Left colon (tissue), 2 donors: ENCODE measurements at places on chromosomes 11 and 22. TPM values are rescaled to one million over a fixed set of nuclear protein-coding genes. Genes with fewer than 3 reads are reported as not detected.

DNA sequence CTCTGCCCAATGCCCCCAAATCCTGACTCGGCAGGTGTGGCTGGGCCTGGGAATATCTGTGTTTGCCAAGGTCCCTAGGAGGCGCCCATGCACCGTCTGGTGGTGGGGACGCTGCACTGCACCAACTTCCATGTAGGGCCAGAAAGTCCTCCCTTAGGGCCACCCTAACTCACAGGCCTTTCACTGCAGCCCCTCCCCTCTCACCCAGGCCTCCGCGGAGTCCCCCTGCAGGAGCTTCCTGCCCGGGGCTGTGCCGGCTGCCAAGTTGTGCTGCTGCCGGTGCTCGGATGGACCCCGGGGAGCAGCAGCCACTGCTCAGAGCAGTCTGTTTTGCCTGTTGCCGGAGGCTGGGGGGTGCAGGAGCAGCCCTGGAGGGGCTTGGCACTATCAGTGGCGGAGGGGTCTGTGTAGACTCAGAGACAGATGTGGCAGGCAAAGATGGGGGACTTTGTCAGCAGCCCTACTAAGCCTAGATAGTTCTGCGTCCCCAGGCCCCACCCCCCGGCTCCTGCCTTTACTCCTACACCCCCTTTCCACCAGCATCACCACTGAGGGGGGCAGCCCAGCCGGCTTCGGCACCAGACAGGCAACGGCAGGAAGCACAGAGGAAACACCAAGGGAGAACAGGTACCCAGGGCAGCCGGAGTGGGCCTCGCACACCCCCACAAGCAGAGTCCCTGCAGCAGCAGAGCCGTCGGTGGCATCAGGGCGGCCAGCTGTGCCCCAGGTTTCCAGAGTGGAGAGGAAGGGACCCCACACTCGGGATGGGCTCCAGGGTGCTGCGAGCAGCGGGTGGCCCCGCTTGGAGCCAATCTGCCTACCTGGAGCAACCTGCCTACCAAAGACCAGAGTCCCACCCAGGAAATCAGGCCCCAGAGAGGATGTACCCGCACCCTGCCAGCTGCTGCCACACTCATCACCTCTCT is 124.3 kb downstream of the TRIM29 start:
- DNase-seq: peak; percentile 33

GRCh38 chr11:45147891-45148675 is 1.6 kb downstream of the PRDM11 start:
- DNase-seq: no peak

- DNase-seq: no peak
Observed at GRCh38 chr11:14742849-14743559, 99.4 kb downstream of the PDE3B start.

DNA sequence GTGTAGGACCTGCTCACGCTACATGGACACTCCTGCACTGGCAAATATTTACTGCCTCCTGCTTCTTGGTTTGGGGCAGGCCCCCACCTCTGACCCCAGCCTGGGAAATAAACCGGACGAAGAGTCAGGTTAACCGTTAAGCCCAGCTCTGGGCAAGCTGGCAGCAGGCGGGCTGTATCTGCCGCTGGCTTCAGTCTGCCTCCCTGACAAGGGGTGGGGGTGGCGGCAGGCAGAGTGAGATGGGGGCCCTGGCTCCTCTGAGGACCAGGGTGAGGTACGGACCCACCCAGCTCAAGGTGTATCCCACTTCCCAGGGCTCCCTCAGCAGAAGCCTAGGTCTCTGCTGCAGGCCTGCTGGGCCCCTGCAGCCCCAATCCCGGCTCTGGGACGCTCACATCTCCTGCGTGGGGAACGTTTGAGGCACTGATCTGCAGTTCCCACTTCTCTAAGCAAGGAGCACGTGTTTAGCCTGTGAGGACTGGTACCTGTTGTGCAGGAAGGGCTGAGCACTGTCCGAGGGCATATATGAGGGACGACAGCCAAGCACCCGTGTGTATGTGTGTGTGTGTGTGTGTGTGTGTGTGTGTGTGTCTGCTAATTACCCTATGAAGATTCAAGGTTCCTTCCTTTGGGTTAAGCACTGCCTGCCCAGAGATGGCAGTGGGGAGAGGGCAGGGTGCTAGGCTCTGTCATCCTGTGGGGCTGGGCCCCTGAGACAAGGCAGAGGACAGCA is 1.1 kb upstream of the LRRC75B start:
- DNase-seq: peak; percentile 65

The HORMAD2 gene
- total RNA-seq: not detected

DNA sequence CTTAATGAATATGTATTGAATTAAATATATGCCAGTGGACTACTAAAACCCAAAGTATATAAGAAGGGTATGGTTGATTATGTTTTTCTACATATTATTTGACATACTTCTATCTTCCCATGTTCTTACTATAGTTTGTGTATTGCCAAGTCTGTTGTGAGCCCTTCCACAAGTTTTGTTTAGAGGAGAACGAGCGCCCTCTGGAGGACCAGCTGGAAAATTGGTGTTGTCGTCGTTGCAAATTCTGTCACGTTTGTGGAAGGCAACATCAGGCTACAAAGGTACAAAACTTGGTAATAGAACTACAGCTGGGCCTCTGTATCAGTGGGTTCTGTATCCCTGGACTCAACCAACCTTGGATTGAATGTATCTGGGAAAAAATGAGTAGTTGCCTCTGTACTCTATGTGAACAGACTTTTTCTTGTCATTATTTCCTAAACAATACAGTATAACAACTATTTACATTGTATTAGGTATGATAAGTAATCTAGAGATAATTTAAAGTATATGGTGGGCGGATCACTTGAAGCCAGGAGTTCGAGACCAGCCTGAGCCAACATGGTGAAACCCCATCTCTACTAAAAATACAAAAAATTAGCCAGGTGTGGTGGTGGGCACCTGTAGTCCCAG is 38.7 kb upstream of the TTC36 start:
- peak; percentile 34 for DNase-seq

- no peak for DNase-seq
Observed at GRCh38 chr11:36790526-36790925, 192.5 kb upstream of the RAG2 start.

DNA sequence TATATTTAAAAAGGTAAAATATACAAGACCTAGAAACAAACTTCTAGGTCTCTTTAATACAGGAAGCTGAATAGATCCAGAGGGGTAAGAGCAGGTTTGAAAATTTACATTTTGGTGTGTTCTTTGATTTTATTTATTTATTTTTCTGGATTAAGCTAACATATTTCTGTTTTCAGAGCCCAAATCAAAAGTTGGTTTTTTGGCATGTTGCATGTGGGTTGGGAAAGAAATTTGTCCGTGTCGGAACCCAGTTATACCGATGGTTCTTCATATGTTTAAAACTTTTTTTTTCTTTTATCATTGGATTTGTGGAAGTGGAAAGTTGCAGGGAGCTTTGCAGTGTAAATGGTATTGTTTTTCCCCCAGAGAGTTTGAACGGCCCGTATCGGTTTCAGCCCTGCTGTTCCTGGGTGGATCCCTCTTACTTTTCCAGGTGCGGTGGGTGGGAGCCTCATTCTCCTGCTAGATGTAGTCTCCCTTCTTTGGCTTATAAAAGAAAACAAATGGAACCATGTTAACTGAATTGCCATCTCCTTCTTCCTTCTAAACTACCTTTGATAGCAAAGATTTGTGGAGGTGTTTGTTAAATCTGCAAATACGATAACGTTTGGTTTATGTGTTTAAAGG is 746 bp downstream of the CTNND1 start:
- DNase-seq: peak; percentile 59

The RAB38 gene
- 0.70 TPM for total RNA-seq

The ILK gene
- 92.7 TPM for total RNA-seq

- no peak for DNase-seq
Observed at GRCh38 chr11:46327829-46328228, 19.4 kb upstream of the DGKZ start.

DNA sequence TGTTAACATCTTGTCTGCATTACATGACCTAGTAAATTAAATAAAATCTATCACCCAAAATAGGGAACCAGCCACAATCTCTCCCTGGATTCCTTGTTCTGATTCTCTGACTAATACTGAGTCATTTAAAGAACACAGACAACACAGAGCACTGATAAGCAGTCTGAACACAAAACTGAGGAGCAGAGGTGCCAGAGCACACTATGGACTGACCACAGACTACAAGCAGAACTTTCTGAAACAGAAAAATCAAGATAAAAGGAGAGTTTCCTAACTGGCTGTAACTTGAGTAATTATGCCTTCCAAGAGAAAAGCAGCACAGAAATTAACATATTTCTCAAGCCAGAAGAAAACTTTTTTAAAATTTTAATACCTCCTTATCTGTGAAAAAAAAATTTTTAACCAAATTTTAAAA is 128.8 kb downstream of the SGSM3 start:
- DNase-seq: no peak

- DNase-seq: no peak
Observed at GRCh38 chr22:39534092-39534506, 1.6 kb upstream of the RPS19BP1 start.

- no peak for DNase-seq
Observed at GRCh38 chr11:27896096-27896495, 195.8 kb upstream of the BDNF start.

The BRSK2 gene
- 0.79 TPM for total RNA-seq

The SPI1 gene
- 5.0 TPM for total RNA-seq

The DNAJB7 gene
- total RNA-seq: 0.21 TPM

DNA sequence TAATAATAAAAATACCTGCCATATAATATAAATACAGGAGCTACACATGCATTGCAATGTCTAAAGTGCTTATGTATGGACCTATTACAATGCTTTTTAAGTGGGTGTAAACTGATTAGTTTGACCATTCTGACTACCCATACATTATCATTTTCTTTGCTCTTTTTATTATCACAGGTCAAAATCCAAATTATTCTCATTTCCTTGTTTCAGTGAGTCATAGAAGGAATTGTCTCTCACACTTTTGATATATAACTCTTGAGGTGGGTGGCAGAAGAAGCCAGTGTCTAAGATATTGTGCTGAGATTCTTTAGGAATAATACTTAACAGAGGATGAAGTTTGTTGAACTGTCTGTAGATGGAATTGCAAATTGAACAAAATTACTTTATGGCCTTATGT is 35.6 kb downstream of the GAS2 start:
- DNase-seq: no peak

DNA sequence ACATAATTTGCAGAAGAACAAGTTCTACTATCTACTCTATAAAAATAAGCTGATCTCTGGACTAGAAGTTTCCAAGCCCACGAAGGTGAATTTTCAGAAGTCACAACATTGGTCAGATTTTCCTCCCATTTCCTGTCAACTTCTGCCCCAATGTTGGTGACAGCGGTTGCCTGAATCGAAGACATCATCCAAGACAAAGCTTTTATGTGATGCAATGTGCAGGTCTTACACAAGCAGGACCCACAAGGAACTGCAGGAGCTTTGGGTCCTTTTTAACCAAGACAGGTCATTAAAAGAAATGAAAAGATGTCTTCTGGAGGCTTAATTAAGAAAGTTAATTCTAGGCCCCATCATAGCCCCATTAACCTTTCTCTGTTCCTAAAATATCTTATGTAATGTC is 125.6 kb upstream of the BLID start:
- no peak for DNase-seq

- DNase-seq: no peak
Observed at GRCh38 chr11:69797156-69797555, 22.0 kb upstream of the FGF4 start.

- no peak for DNase-seq
Observed at GRCh38 chr11:130006929-130007328, 4.3 kb upstream of the PRDM10 start.

The CASP1 gene
- 41.8 TPM for total RNA-seq

DNA sequence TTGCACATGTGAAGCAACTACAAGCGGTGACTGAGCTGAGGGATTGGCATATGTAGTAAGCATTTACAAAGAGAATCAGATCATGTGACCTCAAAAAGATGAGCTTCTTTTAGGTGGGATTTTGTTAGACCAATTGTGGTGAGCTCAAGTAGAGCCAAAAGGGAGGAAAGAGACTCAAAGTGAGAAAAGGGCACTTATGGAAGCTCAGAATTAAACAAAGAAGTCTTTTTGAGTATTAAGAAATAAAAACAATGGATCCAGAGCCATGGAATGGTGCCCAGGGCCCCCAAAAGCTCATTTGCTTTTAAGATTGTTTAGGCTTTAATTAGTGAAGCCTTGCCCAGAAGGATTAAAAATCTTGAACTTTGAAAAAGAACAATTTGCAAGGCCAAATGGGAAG is 246.7 kb upstream of the MPPED2 start:
- no peak for DNase-seq

DNA sequence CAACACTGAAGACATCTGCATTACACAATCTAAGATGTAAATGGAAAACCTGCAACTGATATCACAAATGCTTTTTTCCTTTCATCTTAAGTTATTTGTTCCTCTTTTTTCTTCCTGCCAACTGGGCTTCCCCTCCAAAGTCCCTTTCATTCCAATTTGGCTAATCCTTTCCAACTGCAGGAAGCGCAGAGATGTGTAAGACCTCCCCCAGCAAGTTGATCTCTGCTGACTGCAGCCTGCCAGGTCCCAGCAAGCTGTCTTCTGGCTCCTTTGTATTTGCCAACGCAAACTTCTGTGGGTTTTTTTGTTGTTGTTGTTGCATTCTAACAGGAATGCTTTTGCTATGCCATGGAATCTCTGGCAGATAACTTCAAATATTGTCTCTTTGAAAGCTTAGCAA is 38.5 kb upstream of the LRRC4C start:
- DNase-seq: no peak

- DNase-seq: no peak
Observed at GRCh38 chr11:69114811-69115523, 40.8 kb upstream of the SMIM38 start.

DNA sequence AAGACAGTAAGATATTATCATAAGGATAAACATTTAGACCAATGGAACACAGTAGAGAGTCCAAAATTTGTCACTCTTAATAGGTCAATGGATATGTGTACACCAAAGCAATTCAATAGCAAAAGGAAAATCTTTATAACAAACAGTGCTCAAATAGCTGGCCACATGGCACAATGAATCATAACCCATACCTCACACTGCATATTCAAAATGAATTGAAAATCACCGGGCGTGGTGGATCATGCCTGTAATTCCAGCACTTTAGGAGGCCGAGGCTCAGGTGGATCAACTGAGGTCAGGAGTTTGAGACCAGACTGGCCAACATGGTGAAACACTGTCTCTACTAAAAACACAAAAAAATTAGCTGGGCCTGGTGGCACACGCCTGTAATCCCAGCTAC is 8.4 kb downstream of the SNX32 start:
- DNase-seq: no peak

DNA sequence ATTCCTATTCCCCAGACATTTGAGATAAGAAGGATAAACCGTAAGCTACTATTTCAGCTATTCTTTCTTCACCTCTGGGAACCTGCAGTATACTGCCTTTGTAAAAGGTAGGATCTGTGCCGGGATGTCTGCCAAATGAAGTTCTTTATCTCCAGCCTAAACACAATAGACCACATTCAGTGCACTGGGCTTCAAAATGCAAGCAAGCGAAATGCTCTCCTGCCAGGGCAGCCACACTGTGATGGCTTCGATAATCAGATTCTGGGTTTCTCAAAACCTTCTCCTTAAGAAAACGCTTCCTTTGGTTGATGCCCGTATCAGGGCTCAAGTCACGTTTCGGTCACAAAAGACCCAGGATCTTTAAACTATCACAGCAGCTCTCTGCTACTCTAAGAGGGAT is 299.5 kb upstream of the B3GAT1 start:
- DNase-seq: no peak

GRCh38 chr22:30855266-30855665 is 113.3 kb downstream of the MORC2 start:
- no peak for DNase-seq

The HOATZ gene
- total RNA-seq: not detected

The MYO7A gene
- total RNA-seq: 4.8 TPM
